Heart right ventricle (tissue), 16 donors: ENCODE measurements at places on chromosomes 6 and 20.

DNA sequence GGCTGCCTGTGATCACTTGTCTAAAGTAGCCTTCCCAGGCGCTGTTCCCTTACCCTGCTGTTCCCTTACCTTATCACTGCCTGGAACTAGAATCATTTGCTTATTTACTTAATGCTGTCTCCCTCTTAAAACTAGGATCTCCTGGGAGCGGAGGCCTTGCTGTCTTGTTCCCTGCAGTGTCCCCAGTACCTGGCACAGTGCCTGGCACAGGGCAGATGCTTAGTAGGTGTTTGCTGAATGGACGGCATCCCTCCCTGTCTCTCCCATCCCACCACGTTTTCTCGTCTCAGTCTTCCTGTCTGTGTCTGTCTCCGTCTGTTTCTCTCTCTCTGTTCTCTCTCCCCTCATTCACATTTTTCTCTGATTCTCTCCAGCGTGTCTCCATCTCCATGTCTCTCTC, 99.9 kb upstream of the MYL9 start:
- peaks cover 22% of the 10 kb centered on the region for H3K27me3 ChIP-seq
- peaks cover 7% of the 10 kb centered on the region for H3K4me1 ChIP-seq
- no peak overlapping the region for H3K4me3 ChIP-seq
- H3K36me3 ChIP-seq = no peaks in the 10 kb centered on the region
- H3K27ac ChIP-seq = no peak overlapping the region

DNA sequence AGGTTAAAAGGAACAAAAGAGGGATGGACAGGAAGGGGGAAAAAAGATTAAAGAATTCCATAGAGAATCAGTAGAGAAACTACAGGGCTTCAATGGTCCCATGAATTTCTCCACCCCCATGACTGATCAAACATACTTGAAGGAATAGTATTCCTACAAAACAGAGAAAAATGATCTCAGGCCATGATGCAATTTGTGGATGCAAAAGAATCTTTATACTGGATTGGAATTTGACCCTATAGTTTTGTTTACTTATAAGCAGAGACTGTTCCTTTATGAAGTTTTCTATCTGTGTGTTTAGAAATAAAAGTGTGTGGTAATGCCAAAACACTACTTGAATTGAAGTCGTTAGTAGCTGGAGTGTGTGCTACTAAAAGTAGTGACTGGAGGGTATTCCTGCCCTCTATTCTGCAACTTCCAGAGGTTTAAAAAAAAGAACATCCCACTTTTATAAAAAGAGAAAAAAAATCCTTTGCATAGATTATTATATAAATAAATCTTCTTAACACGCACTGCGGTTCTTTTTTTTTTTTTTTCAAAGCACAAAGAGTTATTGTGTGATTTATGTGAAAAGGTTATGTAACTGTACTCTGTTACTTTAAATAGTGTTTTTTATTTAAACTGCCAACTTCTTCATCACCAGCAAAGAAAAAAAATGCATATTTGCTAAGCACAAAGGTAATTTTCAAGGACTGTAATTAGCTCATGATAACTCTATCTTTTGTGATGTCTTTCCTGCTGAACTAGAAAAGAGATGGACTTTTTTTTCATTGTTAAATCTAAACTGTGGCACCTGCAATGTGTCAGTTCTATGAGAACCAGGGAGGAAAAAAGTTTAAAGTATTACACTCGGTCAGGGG, 214.5 kb upstream of the CITED2 start:
- no peaks in the 10 kb centered on the region for H3K36me3 ChIP-seq
- H3K4me1 ChIP-seq = peaks cover 11% of the 10 kb centered on the region
- H3K27me3 ChIP-seq = no peaks in the 10 kb centered on the region
- H3K27ac ChIP-seq = no peak overlapping the region

DNA sequence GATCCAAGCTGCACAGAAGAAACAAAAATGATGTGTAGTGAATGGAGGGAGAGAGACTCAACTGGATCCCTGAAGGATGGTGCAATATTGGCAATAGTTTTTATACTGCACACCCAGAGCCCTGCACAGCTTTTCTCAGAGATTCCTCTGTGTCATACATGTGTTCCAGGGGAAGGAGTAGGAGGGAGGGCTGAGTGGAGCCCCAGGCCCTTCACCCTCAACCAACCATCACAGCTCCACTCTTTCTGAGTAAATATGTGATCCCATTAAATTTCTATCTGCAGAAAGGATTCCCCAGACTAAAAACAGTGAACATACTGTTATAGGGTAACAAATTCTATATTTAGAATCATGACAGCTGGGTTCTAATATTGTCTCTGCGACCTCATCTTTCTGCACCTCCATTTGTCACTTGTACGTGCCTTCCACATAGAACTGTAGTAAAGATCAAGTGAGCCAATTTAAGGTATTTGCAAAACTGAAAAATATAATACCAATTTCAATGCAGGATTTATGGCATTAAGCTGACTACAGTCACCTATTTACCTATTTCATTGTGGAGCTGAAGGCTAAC, 421.4 kb upstream of the NRSN1 start:
- no peak for DNase-seq
- peaks cover 6% of the 10 kb centered on the region for H3K4me1 ChIP-seq
- H3K27me3 ChIP-seq = no peaks in the 10 kb centered on the region
- no peak overlapping the region for H3K4me3 ChIP-seq

DNA sequence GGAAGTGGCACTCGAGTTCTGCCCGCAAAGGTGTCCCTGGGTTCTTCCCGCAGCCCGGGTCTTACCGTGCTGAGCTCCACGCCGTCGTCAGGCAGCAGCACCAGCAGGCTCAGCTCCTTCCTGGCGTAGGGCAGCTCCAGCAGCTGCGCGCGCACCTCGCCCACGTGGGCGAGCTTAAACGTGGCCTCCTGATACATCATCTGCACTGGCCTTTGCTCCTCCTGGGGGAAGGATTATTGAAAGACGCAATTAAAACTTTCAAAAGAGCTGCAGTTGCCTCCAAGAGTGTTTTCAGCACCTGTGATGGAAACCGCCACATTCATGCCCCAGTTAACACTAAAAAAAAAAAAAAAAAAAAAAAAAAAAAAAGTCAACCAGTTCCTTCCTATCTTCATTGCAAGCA, 11.3 kb downstream of the SERPINB9 start:
- peaks cover 30% of the 10 kb centered on the region for H3K36me3 ChIP-seq
- H3K27me3 ChIP-seq = no peaks in the 10 kb centered on the region
- no peak overlapping the region for H3K27ac ChIP-seq
- H3K4me1 ChIP-seq = no peaks in the 10 kb centered on the region
- DNase-seq = no peak
- no peak overlapping the region for H3K4me3 ChIP-seq

GRCh38 chr20:38300438-38300837, 3.5 kb upstream of the BPI start:
- no peak overlapping the region for H3K27ac ChIP-seq
- H3K36me3 ChIP-seq = no peaks in the 10 kb centered on the region
- no peak for DNase-seq
- peaks cover 24% of the 10 kb centered on the region for H3K27me3 ChIP-seq
- H3K4me1 ChIP-seq = peaks cover 17% of the 10 kb centered on the region

DNA sequence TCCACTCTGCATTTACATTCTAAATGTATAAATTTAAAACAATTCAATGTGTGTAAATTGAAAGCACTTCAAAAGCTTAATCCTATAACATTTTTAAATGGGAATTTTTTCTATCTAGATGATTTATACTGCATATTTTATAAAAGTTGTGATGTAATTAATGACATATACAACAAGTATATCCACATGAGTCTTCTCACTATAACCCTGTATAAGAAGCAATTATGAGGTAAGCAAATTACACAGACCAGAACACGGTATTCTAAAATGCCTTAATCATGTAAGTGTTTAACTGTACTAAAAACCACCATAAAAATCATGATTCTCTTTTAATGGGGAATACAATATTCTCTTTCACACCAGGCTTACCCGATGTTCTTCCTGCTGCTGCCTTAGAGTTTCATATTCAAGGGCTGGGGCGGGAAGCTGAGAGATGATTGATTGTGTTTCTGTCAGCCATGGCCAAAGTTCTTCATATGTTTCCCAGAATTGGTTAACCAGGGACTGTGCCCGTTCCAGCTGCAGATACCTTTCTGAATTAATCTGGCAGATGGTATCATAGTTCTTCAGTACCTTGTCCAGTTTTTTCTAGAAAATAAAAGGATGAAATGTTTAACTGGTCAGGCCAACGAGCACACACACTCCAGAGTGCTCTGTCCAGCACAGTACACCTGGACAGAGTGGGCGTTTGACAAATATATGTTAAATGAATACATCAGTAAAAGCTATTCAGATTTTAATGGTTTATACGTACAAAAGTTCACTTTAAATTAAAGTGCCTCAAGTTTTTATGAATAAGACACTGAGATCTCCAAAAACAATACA, 127.4 kb downstream of the DST start:
- no peaks in the 10 kb centered on the region for H3K27me3 ChIP-seq
- no peak overlapping the region for H3K27ac ChIP-seq
- H3K4me3 ChIP-seq = no peak overlapping the region
- DNase-seq = no peak
- no peaks in the 10 kb centered on the region for H3K36me3 ChIP-seq

GRCh38 chr20:49276961-49277785, 684 bp downstream of the ZNFX1 start:
- peak overlapping the region; percentile 84 for H3K4me3 ChIP-seq
- peaks cover 74% of the 10 kb centered on the region for H3K4me1 ChIP-seq
- peak; percentile 39 for DNase-seq

DNA sequence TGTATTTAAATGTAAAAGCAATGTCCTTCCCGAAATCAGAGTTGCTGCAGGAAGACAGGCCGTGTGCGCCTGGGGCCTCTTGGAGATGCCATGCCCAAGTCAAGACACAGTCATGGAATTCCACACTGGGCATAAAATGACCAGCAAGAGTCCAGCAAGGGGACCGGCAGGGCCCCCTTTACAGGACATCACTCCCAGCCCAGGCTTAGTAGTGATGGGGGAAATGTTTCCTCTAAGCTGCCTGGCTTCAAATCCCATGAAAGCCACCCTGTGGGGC, 1.9 kb upstream of the PPP1R3G start:
- no peak for DNase-seq
- peaks cover 14% of the 10 kb centered on the region for H3K4me1 ChIP-seq
- no peak overlapping the region for H3K4me3 ChIP-seq
- H3K36me3 ChIP-seq = no peaks in the 10 kb centered on the region
- peaks cover 30% of the 10 kb centered on the region for H3K27me3 ChIP-seq

DNA sequence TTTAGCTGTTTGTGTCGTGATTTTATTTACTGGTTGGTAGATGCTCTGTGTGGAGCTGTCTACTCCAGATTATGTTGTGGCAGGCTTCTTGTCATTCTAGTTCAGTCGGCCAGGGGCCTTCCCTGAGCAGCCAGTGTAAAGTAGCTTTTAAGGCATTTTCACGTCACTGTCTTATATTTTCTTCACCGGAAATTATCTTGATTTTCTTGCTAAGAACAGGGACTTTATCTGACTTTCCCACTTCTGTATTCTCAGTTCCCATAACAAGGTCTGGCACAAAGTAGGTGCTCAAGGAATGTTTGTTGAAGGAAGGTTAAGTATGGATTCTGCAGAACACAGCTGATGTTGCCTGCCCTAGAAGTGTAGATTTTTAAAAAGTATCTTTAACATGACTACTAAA, 868 bp downstream of the LTV1 start:
- H3K4me1 ChIP-seq = peaks cover 17% of the 10 kb centered on the region
- H3K27ac ChIP-seq = no peak overlapping the region
- no peaks in the 10 kb centered on the region for H3K27me3 ChIP-seq
- H3K36me3 ChIP-seq = peaks cover 47% of the 10 kb centered on the region

DNA sequence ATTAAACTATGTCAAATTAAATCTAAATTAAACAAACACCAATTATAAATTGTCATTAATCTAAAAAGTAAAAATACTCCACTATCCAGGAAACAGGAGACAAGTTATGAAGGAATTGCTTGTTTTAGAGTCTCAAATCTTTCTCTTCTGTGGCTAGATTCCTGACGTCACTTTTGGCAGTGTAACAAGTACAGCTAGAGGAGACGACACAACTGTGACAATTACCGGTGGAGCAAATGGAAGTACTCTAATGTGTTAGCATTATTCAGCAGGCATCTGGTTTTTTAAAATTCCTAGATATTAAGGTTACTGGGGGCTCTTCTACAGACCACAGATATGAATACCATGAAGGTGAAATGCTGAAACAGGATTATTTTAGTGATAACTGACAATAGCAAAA, 1042.7 kb downstream of the EPHA7 start:
- no peak overlapping the region for H3K27ac ChIP-seq
- no peaks in the 10 kb centered on the region for H3K36me3 ChIP-seq
- no peak for DNase-seq
- H3K4me3 ChIP-seq = no peak overlapping the region
- H3K27me3 ChIP-seq = no peaks in the 10 kb centered on the region
- no peaks in the 10 kb centered on the region for H3K4me1 ChIP-seq

GRCh38 chr6:25388776-25389175, 109.6 kb downstream of the CARMIL1 start:
- DNase-seq = no peak
- H3K36me3 ChIP-seq = no peaks in the 10 kb centered on the region
- H3K4me3 ChIP-seq = no peak overlapping the region
- no peaks in the 10 kb centered on the region for H3K27me3 ChIP-seq

DNA sequence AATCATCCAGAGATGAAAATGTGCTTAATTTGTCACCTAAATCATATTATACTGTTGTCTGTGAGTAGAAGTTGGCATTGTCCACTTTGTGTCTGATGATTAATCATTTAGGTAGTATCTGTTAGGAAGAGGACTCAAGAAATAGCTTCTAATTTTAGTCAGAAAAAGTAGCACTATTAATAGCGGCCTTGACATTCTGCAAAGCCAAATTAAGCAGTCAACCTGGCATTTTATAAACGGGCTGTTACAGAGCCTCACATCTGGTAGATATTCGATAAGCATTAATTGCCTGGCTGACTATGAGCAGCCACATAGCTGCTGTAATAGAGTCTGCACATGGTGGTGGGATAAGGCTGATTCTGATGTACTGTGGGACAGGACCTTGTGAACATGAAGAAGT, 99.5 kb downstream of the KLHL32 start:
- no peaks in the 10 kb centered on the region for H3K36me3 ChIP-seq
- no peaks in the 10 kb centered on the region for H3K4me1 ChIP-seq
- H3K27ac ChIP-seq = no peak overlapping the region
- H3K27me3 ChIP-seq = no peaks in the 10 kb centered on the region

DNA sequence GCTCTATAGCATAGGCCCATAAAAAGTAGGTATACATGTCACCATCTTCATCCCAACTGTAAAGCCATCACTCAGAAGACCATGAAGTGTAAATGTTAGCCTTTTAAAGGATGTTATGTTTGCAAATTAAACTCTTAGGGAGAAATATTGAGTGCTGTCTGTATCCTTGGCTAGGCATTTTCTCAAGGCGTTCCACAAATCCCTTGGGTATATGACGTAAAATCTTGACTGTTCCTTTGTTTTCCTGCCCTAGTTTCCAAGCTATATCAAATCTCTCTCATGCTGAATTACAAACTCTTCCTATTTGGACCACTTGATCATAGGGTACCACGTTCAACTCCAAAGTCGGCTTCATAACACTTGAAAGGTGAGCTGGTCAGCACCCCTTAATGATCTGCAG, 486.2 kb downstream of the HDGFL1 start:
- H3K36me3 ChIP-seq = no peaks in the 10 kb centered on the region
- H3K4me3 ChIP-seq = no peak overlapping the region
- DNase-seq = no peak

DNA sequence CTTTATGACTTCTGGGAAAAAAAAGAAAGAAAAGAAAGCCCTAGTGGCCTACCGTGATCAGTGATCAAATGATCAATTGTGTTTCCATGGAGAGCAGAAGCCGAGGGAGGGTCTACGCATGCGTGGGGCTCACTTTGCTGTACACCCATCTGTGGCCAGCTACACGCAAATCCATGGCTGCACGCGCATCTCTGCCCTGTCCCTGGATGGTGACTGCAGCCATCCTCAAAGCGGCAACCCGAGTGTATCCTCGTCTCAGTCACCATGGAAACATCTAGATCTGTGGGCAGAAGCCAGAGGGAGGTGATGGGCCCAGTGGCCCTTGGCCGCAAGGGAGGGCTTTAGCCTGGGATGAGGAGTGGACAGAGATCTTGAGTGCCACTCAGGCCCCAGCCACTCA, 785 bp upstream of the ULBP3 start:
- no peaks in the 10 kb centered on the region for H3K36me3 ChIP-seq
- no peak overlapping the region for H3K27ac ChIP-seq
- peak overlapping the region; percentile 76 for H3K4me3 ChIP-seq
- no peak for DNase-seq
- H3K27me3 ChIP-seq = peaks cover 6% of the 10 kb centered on the region
